Uterus (tissue), 4 donors: ENCODE measurements at places on chromosomes 4 and X.

DNA sequence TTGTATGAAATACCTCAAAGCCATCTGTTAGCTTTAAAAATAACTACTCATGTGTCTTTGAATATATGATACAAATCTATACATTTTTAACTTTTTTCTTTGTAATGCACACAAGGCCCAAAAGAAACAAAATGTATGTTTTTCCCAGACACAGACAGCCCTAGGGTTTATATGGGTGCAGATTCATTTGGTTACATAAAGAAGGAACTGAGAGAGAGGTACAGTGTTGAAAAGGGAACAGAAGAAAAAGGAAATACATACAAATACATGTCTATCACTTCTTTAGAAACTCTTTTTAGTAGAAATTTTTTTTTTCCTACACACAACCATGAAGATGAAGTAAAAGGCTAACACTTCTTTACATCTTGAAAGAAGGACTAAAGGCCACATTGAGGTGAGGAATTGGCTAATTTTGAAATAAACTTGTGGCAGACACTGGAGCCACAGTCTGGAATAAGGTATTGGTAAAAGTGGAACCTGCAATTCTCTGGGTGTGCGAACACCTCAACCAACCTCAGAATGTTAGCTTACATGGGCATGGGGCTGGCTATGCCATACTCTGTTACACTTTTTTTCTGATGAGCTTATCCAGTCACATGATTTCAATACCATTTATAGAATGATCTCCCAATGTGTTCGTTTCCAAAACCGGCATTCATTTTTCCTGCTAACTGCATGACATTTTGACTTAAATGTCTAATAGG, 67.9 kb downstream of the FAM47C start:
- no peak for DNase-seq

GRCh38 chr4:79588679-79589078, 180.7 kb upstream of the GK2 start:
- DNase-seq: no peak

- DNase-seq: no peak
Observed at GRCh38 chr4:40305328-40306170, 29.6 kb upstream of the CHRNA9 start.

- no peak for DNase-seq
Observed at GRCh38 chrX:68892651-68893050, 63.8 kb downstream of the EFNB1 start.

DNA sequence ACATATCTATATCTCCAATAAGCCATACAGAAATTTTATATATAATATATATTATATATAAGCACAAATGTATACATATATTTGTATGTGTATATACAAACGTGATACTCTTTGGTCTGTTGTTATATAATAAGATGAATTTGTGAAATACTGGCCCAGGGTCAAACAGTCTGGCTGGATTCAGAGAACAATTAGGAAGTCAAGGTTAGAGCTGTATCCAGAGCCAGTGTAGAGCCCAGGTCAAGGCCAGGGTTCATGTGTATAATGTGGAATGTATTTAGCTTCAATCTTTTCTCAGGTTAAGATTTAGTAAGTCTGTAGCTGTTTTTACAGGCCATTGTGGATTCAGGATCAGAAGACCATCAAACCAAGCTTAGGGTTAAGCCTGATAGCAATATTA, 3.8 kb upstream of the ENOX2 start:
- no peak for DNase-seq
